ELF-1 (cell line): ENCODE measurements at places on chromosomes 16 and 17.

- no peak for DNase-seq
These were observed 21.2 kb upstream of the NAGLU start for GRCh38 chr17:42514867-42515266.

GRCh38 chr17:68710976-68711375 lies 109.8 kb upstream of the FAM20A start:
- DNase-seq = no peak

DNA sequence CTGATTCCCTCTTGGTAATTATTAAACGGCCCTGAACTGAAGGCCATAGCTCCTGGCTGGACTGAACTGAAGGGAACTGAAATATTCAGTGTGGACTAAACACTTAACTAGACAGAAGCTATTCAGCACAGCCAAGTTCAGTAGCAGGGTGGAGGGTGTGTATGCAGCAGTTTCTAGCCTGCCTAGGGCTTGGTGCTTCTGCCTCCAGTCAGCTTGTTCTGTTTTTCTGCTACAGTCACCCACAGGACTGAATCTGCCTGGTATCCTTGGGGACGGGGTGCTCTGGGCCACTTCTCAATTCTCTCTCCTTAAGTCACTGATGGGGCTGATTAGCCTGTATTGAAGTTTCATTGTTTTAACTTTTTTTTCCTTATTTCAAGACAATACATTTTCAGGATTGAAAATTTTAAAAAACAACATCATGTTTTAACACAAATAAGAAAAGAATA lies 77.1 kb downstream of the WWP2 start:
- no peak for DNase-seq

- no peak for DNase-seq
These were observed at the start of gene CTRB1 for GRCh38 chr16:75218256-75219076. CTRB1 (plus strand) TSS chr16:75218988; CDS start chr16:75219008, 20 bp downstream.

- DNase-seq = no peak
These were observed 32.5 kb upstream of the ARHGAP44 start for GRCh38 chr17:12756786-12757185.

DNA sequence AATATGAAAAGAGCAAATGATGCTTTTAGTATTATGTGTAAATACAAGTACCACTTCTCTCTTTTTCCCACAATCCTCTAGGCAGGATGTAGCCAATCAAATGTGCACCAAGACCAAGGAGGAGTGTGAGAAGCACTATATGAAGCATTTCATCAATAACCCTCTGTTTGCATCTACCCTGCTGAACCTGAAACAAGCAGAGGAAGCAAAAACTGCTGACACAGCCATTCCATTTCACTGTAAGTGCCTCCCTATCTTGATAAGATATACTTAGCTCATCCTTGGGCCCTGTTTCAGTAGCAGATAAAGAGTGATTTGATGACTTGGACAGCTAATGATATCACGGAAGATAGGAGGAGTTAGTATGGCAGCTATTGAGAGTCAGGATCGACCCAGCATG lies 33.7 kb downstream of the TADA2A start:
- DNase-seq = no peak

- DNase-seq = no peak
These were observed 4.1 kb downstream of the NUFIP2 start for GRCh38 chr17:29289852-29290251.

GRCh38 chr17:269616-270514 lies 82.7 kb downstream of the RPH3AL start:
- no peak for DNase-seq

DNA sequence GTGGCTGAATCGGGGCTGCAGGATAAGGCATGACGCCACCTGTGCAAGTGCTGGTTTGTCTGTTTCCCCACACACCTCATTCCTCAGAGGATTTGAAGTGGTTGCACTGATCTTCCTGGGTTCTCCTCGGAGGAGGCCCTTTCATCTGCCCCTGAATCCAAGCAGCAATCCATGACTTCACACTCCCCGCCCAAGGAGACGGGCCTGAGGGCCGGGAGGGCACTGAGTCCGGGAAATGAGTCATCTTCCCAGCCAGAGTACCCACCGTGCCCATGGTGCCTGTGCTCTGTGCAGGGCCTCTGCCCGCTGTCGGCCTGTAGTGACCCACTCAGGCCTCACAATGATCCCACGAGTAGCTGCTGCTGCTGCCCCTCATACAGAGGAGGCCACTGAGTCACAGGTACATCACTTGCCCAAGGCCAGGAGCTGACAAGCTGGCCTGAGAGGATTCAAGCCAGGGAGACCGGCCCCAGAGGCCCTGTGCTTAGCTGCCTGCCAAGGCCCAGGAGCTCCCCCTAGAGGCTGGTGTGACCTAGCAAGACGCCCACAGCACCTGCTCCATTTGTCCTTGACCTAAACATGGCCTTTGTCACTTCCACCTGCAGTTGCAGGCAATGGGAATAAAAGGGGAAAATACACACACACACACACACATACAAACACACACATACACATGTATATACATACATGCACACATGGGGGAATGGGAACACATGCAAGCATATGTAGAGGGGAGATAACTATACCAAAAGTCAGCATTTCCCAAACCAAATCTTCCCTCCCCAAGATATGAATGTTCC lies 240.0 kb downstream of the C16orf95 start:
- DNase-seq = peak; percentile 88

DNA sequence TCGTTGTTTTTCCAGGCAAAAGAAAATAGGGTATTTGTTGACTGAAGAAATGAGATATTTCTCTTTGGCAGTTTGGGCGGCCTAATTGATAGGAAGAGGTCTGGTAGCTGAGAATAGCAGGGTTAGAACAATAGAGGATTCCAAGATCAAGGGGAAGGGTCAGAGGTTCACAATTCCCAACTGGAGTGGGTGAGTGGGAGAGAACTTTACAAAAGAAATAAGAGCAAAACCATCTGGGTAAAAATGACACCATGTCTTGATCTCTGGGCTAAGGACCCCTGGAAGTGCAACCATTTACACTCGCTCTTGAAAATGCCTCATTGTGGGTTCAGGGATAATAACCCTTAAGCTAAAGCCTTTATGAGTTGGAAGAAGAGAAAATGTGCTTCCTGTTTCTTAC lies 180.5 kb downstream of the CDH13 start:
- DNase-seq = no peak

- no peak for DNase-seq
These were observed 8.4 kb upstream of the TIMM22 start for GRCh38 chr17:988561-988960.

DNA sequence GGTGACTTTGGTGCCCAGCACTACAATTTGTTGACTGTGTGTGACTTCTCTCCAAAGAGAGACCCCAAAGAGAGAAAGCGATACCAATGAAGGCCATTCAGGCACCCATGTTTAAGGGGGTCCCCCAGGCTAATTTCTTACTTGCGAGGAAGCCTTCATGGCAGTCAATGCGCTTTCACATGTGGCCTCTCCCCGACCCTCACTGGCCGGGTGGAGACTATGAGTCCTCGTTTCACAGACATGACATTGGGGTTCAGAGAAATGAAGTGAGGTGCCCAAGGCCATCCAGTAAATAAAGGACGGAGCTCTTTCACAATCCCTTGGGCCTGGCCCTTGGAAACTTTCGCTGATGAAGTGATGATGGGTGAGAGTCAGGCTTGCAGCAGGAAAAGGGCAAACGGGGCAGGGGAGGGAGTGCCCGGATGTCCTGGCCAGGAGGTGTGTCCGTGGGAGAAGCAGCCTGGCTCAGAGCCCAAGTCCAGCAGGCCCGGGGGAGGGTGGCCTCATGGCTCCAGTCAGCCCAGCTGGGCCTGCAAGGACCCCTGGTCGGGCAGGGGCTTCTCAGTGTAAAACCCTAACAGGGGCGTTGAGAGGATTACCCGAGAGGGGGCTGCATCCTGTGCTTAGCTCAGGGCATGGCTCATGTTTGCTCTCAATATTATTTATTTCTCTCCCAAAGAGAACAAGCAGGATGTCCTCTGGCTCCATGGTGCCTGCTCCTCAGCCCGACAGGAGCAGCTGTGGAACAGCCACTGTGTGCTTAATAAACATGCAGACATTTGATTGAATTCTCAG lies 14.7 kb downstream of the TBX2 start:
- DNase-seq = no peak

DNA sequence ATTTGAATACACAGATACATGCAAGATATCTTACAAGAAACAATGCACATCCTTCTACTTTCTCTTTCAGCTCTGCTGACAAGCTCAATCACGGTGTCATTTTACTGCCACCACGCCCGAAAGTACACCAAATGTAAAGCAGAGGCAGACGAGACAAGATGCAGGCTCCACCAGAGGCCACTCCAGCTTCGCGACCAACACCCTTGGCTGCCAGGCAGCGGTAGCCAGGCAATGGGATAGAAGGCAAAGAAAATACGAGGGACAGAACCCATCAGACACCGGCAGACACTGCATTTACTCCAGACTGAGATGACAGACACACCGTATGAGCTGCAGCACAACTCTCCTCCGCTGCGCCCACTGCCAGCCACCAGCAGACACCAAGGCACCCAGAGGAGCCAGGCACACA lies 41.0 kb downstream of the USP22 start:
- no peak for DNase-seq

DNA sequence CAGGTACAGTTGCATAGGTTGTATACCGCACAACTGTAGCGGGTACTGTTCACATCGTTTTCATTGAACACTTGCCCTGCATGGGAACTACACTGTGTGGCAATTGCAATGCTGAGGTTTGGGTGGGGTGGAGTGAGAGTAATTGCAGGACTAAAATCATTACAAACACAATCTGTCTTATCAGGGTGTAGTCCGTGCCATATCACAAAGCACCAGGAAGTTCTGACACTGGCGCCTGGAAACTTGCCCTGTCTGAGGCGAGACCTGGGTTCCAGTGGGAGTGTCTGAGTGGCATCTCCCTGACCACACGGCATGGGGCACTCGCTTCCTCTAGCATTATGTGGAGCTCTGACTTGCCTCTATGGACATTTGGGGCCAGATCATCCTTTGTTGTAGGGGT lies 153.4 kb downstream of the RGS9 start:
- no peak for DNase-seq

GRCh38 chr17:40520991-40521453 lies 19.6 kb upstream of the TNS4 start:
- no peak for DNase-seq

DNA sequence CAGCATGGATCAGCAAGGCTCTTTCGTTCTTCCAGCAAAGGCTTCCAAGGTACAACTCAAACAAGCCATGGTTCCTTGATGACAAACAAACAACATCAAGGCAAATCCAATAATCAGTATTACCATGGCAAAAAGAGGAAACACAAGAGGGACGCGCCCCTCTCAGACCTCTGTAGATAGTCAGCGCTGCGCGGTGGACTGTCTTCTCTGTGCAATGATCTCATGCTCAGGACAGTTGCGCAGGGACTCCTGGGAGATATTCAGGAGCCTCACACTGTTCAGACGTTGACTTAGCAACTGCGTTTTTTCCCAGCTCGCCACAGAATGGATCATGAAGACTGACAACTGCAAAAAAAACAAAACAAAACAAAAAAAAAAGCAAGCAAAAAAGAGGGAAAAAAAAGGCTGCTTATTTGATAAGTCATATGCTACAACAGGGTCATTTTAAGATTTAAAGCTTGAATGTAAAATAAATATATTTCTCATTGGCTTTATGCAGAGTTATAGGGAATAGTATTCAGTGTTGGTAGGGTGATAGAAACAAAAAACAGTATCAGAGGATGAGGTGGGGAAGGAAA lies 37.1 kb upstream of the ADCY7 start:
- no peak for DNase-seq

DNA sequence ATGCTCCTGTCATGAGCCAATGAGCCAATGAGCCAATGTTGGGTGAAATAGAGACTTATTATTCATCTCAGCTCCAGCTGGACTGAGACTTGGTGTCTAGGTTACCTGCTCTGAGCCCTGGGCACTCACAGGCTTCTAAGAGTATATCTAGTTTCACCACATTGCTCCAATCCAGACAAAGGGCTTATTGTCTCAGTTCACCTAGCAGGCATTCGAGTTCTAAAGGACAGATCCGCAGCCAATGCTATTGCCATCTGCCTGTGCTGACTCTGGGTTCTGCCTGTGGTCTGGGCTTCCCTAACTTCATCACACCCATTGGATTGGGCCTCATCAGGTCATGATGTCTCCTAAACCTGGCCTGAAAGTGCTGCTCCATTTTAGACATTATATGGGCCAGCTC lies 66.1 kb upstream of the HS3ST4 start:
- DNase-seq = no peak

DNA sequence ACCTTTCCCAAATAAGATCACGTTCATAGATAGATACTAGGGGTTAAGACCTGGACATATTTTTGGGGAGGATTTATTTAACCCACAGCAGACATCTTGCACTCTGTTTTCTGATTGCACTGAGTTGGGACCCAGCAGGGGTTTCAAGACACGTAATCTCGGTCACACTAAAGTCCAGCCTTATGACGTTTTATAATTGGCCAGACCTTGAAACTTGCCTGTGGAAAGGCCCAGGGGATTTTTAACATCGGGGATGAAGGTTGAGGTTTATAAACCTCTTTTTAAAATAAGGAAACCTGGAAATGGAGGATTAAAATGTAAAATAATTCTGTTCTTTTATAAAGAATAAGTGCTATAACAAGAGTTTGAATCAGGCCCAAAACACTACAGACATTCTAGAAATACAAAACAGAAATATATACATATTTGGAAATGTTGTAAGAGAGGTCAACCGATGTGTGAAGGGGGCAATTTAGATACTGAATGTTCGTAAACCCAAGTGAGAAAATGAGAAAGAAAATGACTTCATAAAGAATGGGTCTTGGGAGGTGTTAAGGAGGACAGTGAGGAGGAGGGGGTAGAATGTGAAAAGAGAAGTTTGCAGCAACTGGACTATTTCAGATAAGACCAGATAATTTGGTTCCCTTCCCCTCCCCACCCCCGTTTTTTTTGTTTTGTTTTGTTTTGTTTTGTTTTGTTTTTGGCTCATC lies 61.1 kb upstream of the NOL11 start:
- no peak for DNase-seq

GRCh38 chr17:81364278-81365147 lies 30.7 kb upstream of the BAHCC1 start:
- no peak for DNase-seq

DNA sequence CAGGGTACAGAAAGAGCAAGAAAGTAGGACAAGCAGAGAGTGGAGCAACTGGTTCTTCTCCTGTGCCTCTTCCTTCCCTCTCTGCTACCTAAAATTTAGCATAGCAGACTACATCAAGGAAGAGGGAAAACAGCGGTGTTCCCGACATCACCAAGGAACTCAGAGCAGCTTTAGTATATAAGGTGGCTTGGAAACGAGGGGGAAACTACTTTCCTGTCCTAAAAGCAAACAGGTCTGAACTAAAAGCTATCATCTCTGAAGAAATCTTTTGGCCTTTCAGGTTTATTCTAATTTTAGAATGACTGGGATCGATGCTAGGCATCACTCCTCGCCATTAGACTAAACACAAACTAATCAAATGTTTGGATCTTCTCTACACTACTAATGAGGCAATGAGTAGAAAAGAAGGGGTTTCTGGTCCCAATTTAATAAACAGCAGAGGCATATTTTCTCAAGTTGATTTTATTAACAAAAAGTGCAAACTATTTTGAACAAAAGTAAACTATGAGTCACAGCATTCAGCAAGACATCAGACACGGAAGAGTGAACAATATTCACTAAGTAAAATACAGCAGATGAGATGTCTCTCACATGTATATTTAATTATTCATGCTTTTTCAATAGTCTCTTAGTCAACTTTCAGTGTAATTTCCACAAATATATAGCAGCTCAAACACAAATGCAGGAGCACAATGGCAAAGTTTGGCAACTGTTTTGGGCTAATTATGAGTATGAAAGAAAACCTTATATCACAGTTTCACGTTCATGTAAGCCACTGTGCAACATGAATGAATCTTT lies 108.7 kb downstream of the TRIM37 start:
- no peak for DNase-seq
